ENCODE measurements at places on chromosomes 16 and 17. TPM values are rescaled to one million over a fixed set of nuclear protein-coding genes. Genes with fewer than 3 reads are reported as not detected.

GRCh38 chr16:26772503-26772902 is 294.2 kb upstream of the C16orf82 start:
- peak; percentile 1 for DNase-seq

GRCh38 chr17:40753804-40754203 is 1.3 kb downstream of the KRT25 start:
- no peak for DNase-seq

DNA sequence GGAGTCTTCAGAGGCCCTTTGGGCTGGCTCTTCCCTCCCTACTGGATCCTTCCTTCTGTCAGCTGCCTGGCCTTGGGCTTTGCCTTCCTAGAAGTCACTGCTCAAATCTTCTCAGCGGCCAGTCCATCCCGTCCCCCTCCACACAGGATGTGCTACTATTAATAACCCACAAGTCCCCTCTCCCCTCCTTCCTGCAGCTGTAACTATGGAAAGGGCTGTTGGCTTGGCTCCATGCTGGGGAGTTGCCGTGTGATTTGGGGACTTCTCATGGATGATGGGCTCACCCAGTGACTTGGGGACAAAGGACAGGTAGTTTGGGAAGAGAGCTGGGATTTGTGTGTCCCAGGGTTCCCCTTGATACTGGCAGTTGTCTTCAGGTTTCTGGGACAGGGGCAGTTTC is 19.4 kb downstream of the TMEM94 start:
- no peak for DNase-seq

GRCh38 chr16:87598431-87598830 is 3.9 kb upstream of the JPH3 start:
- DNase-seq, result peak; percentile 26

DNA sequence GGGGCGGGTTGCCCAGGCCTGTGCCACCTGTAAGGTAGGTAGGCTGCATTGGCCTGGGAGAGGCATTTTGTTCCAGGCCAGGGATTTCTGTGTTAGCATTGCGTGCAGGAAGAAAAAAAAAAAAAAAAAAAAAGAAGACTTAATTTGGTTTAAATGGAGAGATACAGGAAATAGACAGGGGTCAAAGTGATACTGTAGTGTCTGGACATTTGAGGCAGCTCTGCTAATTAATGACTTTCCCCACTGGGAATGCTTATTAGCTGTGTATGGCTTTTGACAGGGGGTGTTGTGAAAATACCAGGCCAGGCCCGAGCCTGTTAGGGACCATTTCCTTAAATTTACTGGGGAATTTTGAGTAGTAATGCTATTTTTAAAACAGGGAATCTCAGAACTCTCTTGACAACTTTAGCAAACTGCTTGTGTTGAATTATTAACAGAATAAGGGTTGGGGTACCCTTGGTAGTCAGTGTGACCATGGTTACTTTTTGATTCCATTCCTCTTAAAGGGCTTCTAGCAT is 1.0 kb downstream of the MAP2K4 start:
- DNase-seq, result no peak

DNA sequence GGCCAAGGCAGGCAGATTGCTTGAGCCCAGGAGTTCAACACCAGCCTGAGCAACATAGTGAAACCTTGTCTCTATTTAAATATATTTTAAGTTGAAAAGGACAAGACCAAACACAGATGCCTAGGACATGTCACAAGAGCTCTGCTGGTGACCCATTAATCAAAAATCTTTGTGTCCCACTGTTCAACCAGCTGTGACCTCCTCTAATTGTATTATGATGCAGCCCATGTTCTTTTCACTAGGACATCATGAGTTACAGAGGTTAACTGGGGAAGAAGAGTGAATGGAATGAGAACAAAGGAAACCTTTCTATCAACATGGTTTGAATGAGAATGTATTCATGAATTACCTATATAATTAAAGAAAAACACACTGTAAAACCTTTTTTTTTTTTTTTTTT is 7.0 kb downstream of the EFTUD2 start:
- no peak for DNase-seq

GRCh38 chr17:33595828-33596227 is 302.7 kb upstream of the ASIC2 start:
- no peak for DNase-seq

DNA sequence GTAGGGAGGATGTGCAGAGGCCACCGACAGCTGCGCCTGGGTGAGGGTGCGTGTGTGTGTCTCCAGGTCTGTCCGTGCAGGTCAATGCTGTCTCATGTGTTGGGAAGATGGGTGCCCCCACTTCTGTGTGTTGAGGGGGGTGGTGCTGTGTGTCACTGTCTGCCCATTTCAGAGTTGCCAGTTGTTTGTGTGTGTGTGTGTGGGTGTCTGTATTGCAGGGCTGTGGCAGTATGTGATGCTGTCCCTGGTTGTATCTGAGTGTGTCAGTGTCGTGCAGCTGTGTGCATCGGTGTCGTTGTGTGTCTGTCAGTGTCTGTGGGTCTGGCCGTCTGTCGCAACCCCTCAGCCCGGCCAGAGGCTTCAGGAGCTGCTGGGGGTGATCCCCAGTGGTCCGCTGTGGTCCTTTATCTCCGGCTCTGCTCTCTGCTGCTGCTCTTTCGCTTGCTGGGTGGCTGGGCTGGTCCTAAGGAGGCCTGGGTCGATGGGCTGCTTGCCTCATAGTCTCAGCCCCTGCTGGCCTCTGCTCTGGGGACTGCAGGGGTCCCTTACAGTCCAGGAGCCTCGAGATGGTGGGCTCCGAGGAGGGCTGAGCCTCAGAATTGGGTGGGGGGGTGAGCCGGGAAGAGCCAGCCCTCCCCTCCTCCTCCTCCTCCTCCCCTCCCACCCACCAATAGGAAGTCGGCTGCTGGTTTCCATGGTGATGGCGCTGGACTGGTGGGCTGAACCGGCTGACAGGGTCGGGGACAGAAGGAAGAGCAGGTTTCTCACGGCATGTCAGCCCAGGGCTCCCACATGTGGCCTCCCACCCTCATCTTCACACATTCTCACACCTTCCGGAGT is at the start of gene TSPOAP1:
Gene TSPOAP1, minus strand, starts transcription at position 601 of the 840 bp plus-strand sequence. CDS start 875 bp downstream, outside the sequence.
- no peak for DNase-seq

GRCh38 chr16:23317751-23318150 is 15.6 kb downstream of the SCNN1B start:
- no peak for DNase-seq

DNA sequence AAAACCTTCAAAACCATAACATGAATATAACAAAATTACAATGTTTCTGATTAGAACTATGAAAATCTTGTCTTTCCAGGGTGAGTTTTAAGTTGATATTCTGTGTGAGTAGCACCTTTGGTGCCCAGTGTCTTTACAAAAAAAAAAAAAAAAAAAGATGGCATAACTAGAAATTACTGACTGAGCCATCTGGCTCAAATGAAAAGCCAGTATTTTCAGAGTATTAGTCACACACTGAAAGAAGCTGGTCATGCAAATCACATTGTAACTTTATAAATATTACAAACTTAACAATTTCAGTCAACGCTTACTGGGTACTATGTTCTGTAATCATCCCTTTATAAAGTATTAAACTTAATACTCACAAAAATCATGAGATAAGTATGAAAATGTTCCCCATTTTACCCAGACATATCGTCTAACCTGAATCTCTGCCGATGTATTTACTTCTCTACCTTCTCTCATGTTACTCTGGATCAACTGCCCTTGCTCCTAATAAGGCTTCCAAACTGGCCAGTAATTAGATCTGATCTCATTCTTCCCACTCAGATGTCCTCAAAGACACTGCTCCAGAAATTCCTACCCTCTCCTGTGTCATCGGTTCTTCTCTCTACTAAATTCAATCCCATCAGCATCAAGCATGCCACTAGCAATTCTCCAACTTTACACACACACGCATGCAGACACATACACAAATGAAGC is 25.4 kb downstream of the UBE2G1 start:
- peak; percentile 78 for DNase-seq

GRCh38 chr17:37516127-37516571 is 26.5 kb downstream of the DUSP14 start:
- peak; percentile 39 for DNase-seq

- peak; percentile 96 for DNase-seq
Observed at GRCh38 chr16:73176577-73177013, 128.7 kb upstream of the ZFHX3 start.

GRCh38 chr17:15926039-15926740 is 18.7 kb upstream of the ADORA2B start:
- DNase-seq, result no peak

DNA sequence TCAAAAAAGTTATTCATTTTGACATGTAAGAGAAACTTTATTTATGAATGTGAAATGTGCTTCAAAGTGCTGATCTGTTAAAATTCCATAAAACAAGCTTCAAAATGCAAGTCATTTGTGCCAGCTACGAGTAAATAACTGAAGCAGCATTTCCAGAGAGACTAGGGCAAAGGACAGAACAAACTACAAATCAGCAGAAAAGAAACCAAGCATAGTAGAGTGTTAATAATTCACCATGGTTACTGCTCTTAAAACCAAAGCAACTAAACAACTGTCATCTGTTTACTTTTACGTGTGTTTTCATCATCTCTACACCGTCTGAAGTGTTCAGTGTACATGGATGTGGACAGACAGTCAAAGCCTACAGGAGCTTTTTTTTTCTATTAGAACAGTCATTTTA is 1.6 kb upstream of the ASPA start:
- DNase-seq, result peak; percentile 32

DNA sequence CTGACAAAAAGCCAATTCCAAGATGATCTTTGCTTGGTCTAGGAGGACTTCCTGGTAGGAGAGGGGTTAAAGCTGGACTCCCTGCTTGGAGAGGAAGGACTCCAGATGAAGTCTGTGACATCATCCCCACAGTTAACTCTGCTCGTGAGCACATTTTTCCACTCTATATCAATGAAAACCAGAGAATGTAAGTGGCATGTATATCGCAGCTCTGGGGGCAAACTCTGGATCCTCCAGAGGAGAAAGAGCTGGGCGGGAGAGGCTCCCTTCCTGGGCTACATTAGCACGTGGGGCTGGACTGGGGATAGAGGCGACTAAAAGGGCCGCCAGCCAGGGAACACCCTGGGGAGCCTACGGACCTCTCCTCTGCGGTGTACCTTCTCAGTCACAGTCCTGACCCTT is 34.1 kb downstream of the HIC1 start:
- peak; percentile 86 for DNase-seq

VMO1 gene
- 0.63 TPM for polyA plus RNA-seq

CLEC19A gene
- not detected for polyA plus RNA-seq

All from GM23248 (cell line).